ENCODE measurements at places on chromosomes 13 and 19.

GRCh38 chr13:75258159-75258782 lies 223.7 kb downstream of the TBC1D4 start:
- DNase-seq, result peak; percentile 10

- DNase-seq, result no peak
These were observed 339.7 kb upstream of the EDNRB start for GRCh38 chr13:78258304-78258703.

DNA sequence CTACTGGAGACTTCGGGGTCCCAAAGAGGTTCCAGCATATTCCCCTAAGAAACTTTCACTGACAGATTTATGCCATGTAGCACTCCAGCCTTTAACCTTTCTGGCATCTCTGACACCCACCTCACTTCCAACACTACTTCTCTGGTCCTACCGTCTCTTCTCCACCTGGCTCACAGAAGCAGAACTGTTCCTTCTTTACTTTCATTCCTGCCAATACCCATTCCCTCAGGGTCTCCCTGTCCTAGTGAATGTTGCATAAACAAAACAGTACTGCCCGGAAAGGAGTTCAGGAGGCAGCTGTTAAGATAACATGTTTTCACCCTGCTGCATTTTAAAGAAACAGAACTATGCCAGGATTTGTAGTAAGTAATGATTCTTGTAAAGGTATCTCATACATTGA lies 136.0 kb upstream of the MIR17HG start:
- no peak for DNase-seq

GRCh38 chr13:77528834-77529500 lies 6.5 kb upstream of the SCEL start:
- no peak for DNase-seq

GRCh38 chr19:8398311-8398771 lies 8.2 kb downstream of the RAB11B start:
- DNase-seq, result no peak

GRCh38 chr13:83980331-83980730 lies 98.1 kb upstream of the SLITRK1 start:
- DNase-seq, result no peak

- DNase-seq, result no peak
These were observed 161.4 kb downstream of the STK24 start for GRCh38 chr13:98415326-98416070.

- no peak for DNase-seq
These were observed 81.3 kb downstream of the LHFPL6 start for GRCh38 chr13:39521701-39522100.

DNA sequence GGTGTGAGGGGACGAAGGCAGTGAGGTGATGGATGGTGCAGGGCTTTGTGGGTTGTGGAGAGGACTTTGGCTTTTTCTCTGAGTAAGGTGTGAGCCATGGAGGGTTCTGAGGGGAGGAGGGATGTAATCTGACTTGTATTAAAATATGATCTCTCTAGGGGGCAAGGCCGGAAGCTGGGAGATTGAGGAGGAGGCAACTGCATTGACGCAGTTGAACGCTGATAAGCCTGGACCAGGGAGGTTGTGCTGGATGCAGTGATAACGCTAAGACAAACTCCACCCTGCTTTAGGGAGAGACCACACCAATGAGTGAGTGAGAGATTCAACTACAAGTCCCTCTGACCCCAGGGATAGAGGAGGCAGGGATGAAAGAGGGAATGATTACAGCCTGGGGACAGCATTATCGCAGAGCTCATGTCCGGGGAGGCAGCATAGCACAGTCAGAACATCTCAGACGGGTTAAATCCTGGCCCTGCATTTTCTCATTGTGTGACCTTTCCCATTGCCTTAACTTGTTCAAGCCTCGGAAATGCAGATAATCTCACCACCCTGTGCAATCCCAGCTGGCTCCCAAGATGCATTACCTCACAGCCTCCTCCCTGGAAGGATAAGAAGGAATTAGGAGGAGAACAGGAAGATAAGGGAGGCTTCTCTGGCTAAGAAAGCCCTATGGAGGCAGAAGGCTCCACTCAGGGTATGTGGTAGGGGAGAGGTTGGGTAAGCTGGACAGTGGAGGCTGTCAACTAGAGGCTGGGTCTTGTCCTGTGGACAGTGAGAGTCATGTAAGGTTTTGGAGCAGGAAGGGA lies 124.2 kb downstream of the CACNA1A start:
- DNase-seq, result no peak

All from hepatic stellate cell (primary cell).